ENCODE measurements at places on chromosomes 6 and 20. TPM values are rescaled to one million over a fixed set of nuclear protein-coding genes. Genes with fewer than 3 reads are reported as not detected.

The REV3L gene
- 8.2 TPM for total RNA-seq

The KCNK16 gene
- total RNA-seq = not detected

The GPX6 gene
- total RNA-seq = not detected

The PRRT1 gene
- not detected for total RNA-seq

Data from epithelial cell of proximal tubule (primary cell).